Adrenal gland (tissue), 19 donors: ENCODE measurements at places on chromosomes 4 and X. TPM values are rescaled to one million over a fixed set of nuclear protein-coding genes. Genes with fewer than 3 reads are reported as not detected.

Gene NIPAL1
- 1.2 TPM for total RNA-seq

Gene STPG2
- total RNA-seq: 0.78 TPM

Gene HTR2C
- not detected for total RNA-seq

- no peak for DNase-seq
- no peaks in the 10 kb centered on the region for H3K4me1 ChIP-seq
- no peaks in the 10 kb centered on the region for H3K36me3 ChIP-seq
- H3K4me3 ChIP-seq: no peak overlapping the region
- no peaks in the 10 kb centered on the region for H3K27me3 ChIP-seq
These were observed 32.7 kb upstream of the NKRF start for GRCh38 chrX:119638725-119639471.

DNA sequence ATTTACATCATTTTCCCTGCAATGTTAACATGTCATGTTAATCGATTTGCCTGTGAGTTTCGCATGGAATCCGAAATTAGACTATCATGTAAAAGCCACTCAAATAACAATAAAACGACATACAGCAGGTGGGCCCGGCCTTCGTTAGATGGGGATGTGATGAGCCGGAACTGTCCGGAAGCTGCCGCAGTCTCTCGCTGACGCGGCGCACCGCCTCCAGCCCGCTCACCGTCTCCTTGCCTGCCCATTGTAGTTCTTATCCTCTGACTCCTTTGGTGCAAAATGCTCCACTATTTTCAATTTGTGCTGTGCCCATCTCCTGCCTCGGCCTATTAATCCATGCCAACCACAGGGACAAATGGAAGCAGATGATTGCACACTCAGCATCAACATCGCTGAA is 877.5 kb upstream of the TENM3 start:
- H3K4me3 ChIP-seq: no peak overlapping the region
- H3K27me3 ChIP-seq: no peaks in the 10 kb centered on the region
- H3K4me1 ChIP-seq: no peaks in the 10 kb centered on the region

GRCh38 chrX:30965767-30966166 is 76.7 kb upstream of the TAB3 start:
- no peak overlapping the region for H3K27ac ChIP-seq
- no peaks in the 10 kb centered on the region for H3K36me3 ChIP-seq
- H3K4me1 ChIP-seq: no peaks in the 10 kb centered on the region
- DNase-seq: no peak

GRCh38 chr4:52715914-52716313 is 35.3 kb downstream of the ERVMER34-1 start:
- no peak for DNase-seq
- H3K27ac ChIP-seq: no peak overlapping the region
- H3K4me1 ChIP-seq: peaks cover 25% of the 10 kb centered on the region
- no peak overlapping the region for H3K4me3 ChIP-seq

- DNase-seq: no peak
- no peak overlapping the region for H3K27ac ChIP-seq
- H3K27me3 ChIP-seq: no peaks in the 10 kb centered on the region
- no peak overlapping the region for H3K4me3 ChIP-seq
- peaks cover 6% of the 10 kb centered on the region for H3K4me1 ChIP-seq
These were observed 451.5 kb upstream of the FAM241A start for GRCh38 chr4:111693758-111694157.

DNA sequence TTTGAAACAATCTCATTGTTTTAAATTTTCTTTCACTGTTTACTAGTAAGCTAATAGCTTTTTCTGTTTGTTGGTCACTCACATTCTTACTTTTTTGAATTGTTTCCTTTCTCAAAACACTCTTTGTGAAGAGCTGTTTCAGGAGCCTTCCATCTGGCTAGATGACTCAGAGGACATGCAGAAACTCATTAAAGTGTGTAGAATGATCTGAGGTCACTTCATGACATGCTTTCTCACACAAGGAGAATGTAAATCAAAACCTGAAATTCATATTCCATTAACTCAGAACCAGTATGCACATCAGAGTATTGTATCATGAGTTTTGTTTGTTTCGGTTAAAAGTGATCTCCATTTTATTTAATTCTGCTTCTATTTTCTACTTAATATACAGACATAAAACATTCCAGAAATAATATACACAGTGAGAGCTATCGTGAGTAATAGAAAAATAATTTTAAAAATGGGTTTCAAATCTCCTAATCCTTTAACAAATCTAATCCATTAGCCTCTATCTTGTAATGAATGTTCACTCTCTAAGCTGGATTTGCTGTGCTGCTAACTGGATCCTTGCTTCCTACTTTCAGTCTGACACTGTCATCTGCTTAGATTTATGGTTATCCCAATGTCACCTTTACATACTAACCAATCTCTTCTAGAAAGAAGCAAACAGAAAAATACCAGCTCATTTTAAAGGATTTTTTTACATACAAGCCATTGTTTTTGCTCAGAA is 449.6 kb downstream of the FSTL5 start:
- no peak overlapping the region for H3K27ac ChIP-seq
- no peaks in the 10 kb centered on the region for H3K27me3 ChIP-seq
- H3K36me3 ChIP-seq: no peaks in the 10 kb centered on the region
- no peak for DNase-seq
- H3K4me3 ChIP-seq: no peak overlapping the region

DNA sequence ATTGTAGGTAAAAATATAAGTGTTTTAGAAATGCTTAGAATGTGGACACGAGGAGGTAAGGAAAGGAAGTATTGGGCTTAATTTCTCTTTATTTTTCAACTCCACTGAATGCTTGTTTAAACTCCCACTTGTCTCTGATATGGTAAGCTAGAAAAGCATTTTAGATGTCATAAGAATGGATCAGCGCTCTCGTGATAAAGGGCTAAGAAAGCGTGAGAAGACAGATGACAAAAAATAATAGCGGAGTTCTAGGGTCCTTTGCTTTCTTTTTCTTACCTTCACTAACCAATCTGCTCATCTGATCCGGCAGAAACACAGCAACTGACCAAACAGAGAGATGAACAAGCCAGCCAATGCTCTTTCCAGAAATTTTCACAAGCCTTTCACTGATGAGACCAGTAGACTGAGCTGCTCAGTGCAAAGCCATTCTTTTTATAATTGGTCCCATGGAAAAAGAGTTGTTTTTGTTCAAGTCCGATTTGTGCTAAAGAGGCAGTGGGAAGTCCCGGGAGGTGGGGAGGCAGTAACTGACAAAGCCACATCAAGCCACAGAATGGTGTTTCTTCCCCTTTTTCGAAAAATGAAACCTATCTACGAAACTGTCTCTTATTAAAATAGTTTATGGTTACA is at the start of gene TASL:
Gene TASL (minus strand): TSS at position 405 of the 630 bp plus-strand sequence. CDS start 17,411 bp downstream, outside the sequence.
- no peaks in the 10 kb centered on the region for H3K4me1 ChIP-seq
- H3K27me3 ChIP-seq: peaks cover 4% of the 10 kb centered on the region
- H3K27ac ChIP-seq: no peak within 1 kb of the TSS
